Right atrium auricular region (tissue), 2 donors: ENCODE measurements at places on chromosomes 1 and 21.

DNA sequence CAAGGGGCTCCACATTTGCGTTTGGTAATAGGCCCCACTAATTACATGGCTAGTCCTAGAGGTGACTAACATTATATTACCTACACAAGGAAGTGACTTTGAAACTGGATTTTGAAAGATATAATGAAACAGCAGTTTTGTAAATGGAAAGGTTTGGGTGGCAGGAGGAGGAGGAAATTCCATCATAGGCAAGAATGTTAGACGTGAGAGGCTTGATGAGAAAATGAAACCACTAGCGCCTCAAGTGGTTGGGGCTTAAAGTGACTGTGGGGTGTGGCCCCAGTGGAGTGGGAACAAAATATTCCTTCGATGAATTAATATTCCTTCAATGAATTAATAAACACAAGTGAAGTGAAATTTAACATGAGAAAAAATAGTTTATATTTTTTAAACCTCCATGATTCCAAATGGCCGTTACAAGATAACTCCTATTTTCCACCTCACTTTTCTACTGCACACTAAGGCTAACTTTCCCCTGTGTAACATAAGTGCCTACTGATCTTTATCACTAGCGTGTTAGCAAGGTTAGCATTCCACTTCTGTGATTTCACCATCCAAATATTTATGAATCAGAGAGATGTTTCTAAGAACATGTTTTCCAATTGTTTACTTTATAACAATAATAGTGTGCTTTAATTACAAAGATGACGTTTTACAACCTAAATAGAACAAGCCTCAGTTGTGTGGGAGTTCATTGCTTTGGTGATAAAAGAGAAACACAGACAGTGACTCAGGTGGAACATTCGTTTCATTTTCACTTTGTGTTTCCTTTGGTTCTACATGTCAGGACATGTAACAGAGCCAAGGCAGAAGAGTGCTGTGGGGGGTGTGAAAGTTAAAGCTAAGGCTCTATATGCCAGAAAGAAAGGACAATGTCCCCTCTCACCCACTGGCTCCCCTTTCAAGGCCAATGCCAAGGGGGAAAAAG lies 12.5 kb upstream of the ATF3 start:
- no peak for DNase-seq

DNA sequence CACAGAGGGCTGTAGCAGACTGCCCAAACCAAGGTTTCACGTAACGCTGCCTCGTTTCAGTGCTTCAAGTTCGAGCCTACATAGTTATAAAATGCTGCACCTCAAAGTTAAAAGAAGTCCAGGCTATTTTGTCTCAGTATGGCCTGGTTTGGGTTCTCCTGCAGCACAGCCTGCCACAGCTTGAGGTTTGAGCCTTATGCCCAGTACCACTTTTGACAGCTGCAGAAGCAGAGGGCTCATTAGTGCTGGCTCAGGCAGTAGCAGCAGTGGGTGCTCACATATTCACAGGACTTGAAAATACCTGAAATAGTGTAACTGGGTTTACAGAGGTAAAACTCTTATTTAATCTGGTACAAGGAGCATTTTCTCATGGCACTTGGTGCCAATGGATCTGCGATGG lies 15.3 kb downstream of the SPATA46 start:
- DNase-seq: no peak

DNA sequence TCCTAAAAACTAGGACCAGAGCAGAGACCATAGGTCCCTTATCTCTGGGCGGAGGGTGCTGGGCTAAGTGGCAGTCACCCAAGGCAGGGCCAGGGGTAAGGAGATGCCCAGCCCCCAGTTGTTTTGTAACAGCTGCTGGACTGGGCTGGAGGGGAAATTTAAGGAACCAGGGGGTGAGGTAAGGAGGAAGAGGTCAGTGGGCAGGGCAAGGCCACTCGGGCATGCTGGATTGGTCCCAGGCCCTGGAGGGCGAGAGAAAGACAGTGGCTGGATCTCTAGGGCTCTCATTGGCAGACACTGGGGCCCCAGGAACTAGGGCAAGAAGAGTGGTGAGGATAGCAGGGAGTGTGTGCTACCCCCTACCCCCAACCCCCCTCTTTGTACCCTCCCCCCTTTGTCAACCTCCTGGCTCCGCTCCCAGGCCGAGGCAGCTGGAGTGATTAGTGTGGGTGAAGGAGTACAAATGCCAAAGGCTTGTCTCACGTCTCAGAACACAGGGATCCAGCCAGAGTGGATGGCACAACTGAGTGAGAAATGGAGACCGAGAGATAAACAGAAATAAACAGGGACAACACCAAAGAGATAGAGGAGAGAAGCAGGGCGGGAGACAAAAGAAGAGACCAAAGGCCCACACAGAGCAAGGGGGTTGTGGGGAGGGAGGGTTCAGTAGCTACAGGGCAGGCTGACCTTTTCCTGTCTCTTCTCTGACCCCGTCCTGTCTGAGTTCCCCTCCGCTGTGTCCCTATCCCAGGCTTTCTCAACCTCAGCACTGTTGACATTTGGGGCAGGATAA lies 20.5 kb upstream of the THRAP3 start:
- peak; percentile 78 for DNase-seq

GRCh38 chr1:67431156-67431765 lies 1.1 kb upstream of the SERBP1 start:
- no peak for DNase-seq

GRCh38 chr1:228279011-228279721 lies 71.3 kb downstream of the OBSCN start:
- DNase-seq: no peak

DNA sequence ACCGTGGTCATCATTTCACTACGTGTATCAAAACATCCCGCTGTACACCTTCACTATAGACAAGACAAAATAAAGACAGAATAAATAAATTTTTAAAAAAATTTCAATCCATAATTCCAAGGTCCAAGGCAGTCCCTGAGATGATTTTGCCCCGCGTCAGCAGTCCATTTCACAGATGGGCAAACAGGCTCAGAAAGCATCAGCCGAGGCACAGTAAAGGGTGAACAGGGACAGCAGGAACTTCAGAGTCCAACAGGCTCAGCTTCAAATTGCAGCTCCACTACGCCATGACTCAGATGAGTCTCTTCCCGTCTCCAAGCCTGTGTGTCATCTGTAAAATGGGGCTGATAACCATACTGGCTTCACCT lies 15.0 kb downstream of the MATN1 start:
- DNase-seq: no peak

DNA sequence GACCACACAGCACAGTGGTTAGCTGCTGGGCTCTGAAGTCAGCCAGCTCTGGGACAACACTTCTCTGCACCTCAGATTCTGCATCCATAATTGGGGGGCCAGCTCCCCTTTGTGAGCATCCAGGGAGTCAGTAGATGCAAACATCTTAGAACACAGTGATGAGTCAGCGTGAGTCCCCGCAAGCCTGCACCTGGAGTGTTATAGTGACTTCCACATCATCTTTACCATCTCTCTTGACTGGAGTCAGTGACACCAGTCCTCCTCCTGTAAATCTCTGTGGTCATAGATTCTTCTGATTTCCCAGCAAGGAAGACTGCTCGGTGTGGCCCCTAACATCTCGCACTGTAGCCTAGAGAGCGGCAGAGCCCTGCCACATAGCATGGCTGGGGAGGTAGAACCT lies 13.9 kb upstream of the EDN2 start:
- DNase-seq: no peak

- DNase-seq: no peak
Measured at GRCh38 chr1:183110326-183110880, 75.7 kb upstream of the LAMC2 start.

GRCh38 chr1:30532621-30533020 lies 190.8 kb downstream of the MATN1 start:
- DNase-seq: peak; percentile 42
